ENCODE measurements at places on chromosomes 11 and 22.

DNA sequence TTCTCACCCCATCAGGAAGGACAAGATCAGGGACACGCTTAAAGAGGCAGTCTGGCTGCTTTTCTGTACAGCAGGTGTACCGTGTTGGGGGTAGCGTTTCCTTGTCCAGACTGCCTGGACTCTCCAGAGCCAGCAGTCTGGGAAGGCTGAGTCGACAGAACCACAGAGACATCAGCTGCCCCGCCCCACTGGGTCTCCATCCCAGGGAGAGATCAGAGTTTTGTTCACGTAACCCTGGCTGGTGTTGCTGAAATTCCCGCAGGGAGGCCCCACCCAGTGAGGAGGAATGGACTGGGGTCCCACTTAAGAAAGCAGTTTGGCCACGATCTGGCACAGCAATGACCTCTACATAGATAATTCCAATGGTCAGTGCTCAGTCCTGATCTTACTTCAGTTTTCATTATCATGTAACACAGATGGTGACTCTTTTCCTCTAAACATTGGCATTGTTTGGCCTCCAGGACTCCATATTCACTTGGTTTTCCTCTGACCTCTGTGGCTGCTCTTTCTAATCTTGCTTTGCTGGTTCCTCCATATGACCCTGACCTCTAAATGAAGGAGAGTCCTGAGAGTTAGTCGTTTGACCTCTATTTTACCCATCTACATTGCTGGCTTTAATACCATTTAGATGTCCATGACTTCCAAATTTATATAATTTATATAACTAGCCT is 89.6 kb upstream of the LRRC55 start:
- DNase-seq = no peak

DNA sequence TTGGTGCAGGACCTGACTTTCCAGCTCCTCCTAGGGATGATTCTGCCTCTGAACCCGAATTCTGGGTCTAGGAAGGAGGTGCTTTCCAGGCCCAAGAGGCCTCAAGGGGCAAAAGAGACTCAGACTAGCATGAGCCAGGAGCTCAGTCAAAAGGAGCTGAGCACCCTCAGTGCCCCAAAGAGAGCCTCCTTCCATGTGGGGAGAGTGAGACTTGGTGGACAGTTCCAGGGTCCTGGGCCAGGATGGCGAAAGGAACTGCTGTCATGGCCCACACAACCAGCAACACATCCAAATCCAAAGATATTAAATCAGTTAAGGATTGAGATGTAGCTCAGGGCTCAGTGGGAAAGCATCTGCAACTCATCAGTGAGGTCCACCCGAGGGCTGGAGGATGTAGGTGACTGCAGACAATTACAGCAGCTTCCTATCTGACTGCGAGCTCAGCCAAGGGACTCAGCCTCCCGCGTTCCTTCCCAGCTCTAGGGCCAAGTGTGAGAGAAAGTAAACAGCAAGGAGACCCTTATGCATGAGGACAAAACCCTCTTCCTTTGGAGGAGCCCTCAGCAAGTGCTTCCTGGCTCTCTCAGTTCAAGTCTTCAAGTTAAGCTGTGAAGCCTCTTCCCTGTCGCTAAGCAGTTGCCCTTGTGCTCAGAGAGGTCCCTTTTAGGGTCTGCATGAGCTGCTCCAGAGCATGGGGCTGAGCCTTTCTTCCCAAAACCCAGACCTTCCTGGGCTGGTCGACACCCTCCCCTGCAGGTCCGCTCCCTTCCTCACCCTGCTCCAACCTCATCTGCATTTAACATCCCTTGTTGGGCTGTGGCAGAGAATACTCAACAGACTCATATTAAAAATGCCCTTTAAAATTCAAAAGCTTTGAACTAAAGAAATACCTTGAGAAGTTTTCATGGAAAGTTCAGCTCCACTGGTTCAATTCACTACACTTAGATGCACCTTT is 35.8 kb downstream of the C11orf58 start:
- no peak for DNase-seq

- no peak for DNase-seq
Measured at GRCh38 chr11:7534042-7534378, 20.2 kb downstream of the PPFIBP2 start.

GRCh38 chr11:87444993-87445392 is 407.3 kb downstream of the TMEM135 start:
- peak; percentile 82 for DNase-seq

- no peak for DNase-seq
Measured at GRCh38 chr11:132770829-132771530, 761.3 kb downstream of the OPCML start.

GRCh38 chr11:11476971-11477645 is 124.1 kb upstream of the CSNK2A3 start:
- DNase-seq = no peak

- no peak for DNase-seq
Measured at GRCh38 chr22:23485490-23485889, 94.6 kb downstream of the IGLL1 start.

- DNase-seq = no peak
Measured at GRCh38 chr11:107752508-107752907, 40.7 kb upstream of the SLN start.

Measured in HCEC 1CT (cell line).